ENCODE measurements at places on chromosomes 3 and 15.

DNA sequence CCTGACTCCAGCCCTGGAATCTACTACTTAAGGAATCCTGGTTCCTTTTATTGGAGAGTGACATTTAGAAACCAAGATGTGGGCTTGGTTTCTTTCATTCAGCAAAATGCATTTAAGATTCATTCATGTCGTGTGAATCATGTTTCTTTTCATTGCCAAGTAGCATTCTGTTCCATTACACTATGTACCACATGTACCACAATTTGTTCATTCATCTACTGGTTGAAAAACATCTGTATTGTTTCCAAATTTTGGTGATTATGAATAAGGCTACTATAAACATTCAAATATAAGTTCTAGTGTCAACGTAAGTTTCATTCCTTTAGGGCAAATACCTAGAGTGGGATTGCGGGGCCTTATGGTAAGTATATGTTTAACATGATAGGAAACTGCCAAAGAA is 264.2 kb downstream of the VPS13C start:
- DNase-seq = no peak

- no peak for DNase-seq
Observed at GRCh38 chr3:119205209-119205608, 31.8 kb downstream of the UPK1B start.

DNA sequence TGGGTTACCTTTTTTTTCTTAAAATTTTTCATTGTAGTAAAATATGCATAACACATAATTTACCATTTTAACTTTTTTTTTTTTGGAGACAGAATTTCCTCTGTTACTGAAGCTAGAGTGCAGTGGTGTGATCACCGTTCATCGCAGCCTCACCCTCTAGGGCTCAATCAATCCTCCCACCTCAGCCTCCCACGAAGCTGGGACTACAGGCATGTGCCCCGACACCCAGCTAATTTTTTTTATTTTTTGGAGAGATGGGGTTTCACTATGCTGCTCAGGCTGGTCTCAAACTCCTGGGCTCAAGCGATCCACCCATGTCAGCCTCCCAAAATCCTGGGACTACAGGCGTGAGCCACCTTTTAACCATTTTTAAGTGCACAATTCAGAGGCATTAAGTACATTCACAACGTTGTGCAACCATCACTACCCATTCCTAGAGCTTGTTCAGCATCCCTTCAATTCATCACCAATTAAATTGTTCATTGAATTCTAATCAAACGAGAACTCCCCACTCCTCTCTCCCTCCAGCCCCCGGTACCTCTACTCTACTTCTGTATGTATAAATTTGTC is 44.6 kb downstream of the BHLHE40 start:
- DNase-seq = no peak

- no peak for DNase-seq
Observed at GRCh38 chr3:4935347-4935746, 43.9 kb upstream of the BHLHE40 start.

GRCh38 chr15:75653347-75653913 is 5.7 kb downstream of the SNX33 start:
- DNase-seq = no peak

- peak; percentile 74 for DNase-seq
Observed at GRCh38 chr3:195863121-195864061, 45.0 kb downstream of the TNK2 start.

DNA sequence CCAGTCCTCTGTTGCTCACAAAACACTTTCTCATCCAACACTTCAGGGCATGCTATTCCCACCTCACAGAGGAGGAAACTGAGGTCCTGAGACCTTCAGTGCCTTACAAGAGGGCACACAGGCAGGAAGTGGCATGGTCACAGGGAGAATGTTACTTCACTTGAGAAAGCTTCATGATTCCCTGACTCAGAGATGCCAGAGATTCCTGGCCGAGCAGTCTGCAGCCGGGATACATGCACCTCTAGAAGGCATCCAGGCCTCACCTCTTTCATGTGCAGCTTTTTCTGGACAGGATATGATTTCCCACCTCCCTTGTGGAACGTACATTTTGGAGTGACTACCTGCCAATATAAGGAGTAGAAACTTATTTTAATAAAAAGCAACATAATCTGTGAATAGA is 2.8 kb upstream of the SST start:
- no peak for DNase-seq

GRCh38 chr3:108067768-108068167 is 23.1 kb downstream of the CD47 start:
- DNase-seq = no peak

DNA sequence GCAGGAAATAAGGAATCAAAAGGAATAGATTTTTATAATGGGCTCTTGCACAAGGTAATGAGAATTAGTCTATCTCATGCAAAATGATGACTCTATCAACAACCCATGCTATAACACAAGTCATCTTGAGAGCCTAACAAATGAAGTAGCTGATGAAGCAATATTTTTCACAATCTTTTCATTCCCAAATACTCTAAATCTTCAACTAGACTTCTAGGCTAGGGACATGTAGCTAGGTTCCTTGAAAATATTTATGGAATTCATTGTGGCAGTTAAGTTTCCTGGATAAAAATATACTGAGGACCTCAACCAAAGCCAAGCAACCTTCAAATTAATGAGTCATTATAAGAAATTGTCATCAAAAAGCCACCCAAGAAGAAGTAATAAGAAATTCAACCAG is 55.4 kb downstream of the DCBLD2 start:
- DNase-seq = no peak

DNA sequence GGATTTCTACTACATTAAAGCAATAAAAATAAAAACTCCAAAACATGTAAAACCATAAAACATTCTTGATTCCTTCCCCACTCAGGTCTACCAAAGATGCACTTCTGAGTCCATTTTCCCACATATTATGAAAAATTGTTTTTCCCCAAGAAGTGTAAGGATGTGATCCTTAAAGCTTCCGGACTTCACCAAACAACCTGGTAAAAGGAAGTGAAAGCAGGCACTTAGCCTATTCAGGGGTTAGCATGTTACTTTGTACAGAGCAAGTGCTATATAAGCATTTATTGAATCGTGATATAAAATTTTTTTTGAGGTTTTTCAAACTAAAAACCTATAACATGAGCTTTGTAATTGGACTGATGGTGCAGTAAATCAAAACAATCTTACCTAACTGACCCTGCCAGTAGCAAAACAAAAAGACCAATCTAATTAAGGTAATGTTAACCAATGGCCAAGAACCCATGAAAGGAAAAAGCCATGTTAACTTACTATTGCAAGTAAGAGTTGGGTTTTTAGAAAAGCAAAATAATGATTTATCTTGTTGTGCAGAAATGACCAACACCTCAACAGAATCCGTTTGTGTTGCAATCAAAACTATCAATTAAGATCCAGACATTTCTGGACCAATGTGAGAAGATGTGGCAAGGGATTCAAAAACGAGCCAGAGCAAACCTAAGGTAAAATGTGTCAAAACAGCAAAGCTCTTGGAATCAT is 1.8 kb downstream of the SETD2 start:
- DNase-seq = no peak

DNA sequence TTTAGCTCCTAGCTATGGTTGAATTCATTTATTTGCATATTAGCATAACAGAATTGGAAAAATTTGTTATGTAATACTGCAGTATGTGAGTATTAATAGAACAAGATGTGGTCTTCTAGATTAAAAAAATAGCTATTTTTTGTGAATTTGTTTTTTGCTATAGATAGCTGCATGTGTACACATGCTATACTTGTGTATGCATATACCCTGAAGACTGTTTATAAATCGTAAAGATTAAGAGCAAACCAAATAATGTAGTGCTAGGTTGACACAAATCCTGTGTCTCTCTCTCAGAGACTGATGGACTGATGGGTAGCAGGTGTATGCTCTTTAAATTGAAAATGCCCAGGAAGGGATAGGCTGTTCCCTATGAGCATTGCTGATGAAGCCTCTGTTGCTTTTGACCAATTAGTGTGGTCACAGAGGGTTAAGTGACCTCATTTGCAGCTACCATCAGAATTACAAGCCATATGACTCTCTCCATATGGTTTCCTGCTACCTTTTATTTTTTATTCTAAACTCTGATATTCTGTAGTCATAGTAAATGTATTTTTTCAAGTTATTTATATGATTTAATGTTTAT is 9.0 kb downstream of the PLCL2 start:
- no peak for DNase-seq

DNA sequence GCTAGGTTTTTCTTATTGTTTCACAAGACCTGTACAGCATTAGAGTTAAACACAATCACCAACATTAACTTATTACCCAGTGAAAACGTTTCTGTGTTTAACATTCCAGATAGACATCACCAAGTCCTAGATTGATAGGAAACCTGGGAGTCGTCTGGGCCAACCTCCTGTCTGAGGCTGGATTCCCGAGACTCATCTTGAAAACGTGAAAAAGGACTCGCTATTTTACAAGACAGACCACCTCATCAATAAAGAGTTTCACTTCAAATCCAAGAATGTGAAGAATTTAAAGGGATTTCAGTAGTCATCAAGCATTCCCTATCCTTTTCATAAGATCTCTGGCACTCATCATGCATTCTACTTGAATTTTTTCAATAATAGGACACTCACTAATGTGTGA is 626.6 kb downstream of the MCTP2 start:
- no peak for DNase-seq

GRCh38 chr15:73744293-73744692 is 8.9 kb downstream of the INSYN1 start:
- no peak for DNase-seq

All from hematopoietic multipotent progenitor cell treated with erythropoietin and hydrocortisone succinate and interleukin-3 and kit ligand, for 8 days (in vitro differentiated cells).